Activated CD8-positive, alpha-beta memory T cell treated with anti-CD3 and anti-CD28 coated beads for 24 hours (primary cell): ENCODE measurements at places on chromosomes 16 and 17.

DNA sequence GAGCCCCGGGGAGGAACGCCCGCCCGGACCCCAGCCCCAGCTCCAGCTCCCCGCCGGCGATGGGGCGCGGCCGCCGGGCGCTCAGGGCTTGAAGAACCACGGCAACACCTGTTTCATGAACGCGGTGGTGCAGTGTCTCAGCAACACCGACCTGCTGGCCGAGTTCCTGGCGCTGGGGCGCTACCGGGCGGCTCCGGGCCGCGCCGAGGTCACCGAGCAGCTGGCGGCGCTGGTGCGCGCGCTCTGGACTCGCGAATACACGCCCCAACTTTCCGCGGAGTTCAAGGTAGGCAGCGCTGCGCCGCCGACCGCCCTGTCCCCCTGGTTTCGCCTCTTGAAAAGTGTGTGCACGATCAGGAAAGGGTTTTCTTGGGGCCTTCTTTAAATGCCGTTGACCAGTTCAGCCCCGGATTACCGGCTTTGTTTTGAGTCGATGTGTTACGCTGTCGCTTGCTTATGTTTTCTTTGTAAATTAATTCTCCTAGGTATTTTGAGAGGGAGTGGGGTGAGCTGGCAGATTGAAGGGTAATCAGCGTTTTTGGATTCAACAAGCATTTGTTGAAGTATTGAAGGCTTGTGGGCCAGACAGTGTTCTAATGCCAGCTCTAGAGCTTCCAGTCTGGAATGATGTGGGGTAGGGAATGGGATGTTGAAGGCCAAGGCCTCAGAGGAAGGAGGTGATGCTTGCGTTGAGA lies 681 bp downstream of the USP43 start:
- peak; percentile 64 for DNase-seq

DNA sequence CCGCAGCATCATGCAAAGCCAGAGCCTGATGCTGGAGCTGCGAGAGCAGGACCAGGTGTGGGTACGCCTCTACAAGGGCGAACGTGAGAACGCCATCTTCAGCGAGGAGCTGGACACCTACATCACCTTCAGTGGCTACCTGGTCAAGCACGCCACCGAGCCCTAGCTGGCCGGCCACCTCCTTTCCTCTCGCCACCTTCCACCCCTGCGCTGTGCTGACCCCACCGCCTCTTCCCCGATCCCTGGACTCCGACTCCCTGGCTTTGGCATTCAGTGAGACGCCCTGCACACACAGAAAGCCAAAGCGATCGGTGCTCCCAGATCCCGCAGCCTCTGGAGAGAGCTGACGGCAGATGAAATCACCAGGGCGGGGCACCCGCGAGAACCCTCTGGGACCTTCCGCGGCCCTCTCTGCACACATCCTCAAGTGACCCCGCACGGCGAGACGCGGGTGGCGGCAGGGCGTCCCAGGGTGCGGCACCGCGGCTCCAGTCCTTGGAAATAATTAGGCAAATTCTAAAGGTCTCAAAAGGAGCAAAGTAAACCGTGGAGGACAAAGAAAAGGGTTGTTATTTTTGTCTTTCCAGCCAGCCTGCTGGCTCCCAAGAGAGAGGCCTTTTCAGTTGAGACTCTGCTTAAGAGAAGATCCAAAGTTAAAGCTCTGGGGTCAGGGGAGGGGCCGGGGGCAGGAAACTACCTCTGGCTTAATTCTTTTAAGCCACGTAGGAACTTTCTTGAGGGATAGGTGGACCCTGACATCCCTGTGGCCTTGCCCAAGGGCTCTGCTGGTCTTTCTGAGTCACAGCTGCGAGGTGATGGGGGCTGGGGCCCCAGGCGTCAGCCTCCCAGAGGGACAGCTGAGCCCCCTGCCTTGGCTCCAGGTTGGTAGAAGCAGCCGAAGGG lies 24.2 kb downstream of the C1QTNF1 start:
- no peak for DNase-seq

- DNase-seq, result no peak
Measured at GRCh38 chr16:81198635-81199034, 39.9 kb upstream of the BCO1 start.

DNA sequence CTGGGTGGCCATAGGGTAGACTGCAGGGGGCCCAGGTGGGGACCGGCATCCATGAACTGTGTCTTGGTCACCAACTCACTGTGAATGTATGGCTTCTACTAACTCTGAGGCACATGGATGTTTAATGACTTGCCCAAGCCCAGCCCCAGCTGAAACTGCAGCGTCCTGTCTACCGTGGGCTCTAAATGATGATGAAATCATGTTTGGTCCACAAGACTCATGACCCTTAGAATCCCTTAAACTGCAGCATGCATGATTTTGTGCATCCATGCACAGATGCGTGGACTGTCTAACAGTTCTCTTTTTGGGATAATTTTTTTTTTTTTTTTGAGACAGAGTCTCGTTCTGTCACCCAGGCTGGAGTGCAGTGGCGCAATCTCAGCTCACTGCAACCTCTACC lies 32.4 kb upstream of the CREBBP start:
- DNase-seq, result no peak

GRCh38 chr16:87487361-87487924 lies 5.4 kb downstream of the ZCCHC14 start:
- no peak for DNase-seq

DNA sequence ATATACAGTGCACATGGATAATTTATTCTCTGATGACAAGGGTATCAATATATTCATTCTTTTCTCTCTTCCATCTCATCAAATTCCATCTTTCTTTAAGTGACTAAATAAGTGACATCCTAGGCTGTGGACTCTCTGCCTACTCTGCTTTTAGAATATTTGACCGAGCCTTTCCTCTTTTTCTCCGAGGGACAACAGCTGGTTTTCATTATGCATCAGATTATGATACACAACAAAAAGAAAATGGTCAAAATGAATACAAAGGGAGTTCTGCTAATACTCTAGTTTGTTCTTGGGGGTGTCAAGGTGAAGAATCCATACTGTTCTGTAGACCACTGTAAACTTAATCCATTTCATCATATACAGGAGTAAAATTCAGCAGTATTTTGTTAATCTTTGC lies 942.6 kb downstream of the KCNJ2 start:
- no peak for DNase-seq

DNA sequence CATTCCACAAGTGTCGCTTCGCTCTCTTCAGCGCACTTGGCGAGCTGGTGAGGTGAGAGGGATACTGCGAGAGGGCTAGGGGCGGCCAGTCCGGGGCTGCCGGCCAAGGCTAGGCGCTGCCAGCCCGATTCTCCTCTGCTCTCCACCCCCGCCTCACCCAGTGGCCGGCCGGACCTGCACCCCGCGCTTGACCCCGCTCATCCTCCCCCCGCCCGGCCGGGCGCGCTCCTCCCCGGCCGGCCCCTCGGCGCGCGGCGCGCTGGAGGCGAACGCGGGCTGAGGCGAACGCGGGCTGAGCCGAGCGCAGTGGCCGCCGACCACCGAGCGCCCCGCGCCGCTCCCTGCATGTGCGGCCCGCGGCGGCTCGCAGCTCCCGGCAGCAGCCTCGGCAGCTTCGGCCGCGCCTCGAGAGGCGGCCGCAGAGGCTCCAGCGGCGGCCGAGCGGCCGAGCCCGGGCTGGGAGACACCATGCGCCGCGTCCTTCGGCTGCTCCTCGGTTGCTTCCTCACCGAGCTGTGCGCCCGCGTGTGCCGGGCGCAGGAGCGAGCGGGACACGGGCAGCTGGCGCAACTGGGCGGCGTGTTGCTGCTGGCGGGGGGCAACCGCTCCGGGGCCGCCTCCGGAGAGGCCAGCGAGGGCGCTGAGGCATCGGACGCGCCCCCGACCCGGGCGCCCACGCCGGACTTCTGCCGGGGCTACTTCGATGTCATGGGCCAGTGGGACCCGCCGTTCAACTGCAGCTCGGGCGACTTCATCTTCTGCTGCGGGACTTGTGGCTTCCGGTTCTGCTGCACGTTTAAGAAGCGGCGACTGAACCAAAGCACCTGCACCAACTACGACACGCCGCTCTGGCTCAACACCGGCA lies at the start of gene SHISA9:
Gene SHISA9, plus strand, starts transcription at position 2 of the 865 bp plus-strand sequence.
- no peak for DNase-seq

DNA sequence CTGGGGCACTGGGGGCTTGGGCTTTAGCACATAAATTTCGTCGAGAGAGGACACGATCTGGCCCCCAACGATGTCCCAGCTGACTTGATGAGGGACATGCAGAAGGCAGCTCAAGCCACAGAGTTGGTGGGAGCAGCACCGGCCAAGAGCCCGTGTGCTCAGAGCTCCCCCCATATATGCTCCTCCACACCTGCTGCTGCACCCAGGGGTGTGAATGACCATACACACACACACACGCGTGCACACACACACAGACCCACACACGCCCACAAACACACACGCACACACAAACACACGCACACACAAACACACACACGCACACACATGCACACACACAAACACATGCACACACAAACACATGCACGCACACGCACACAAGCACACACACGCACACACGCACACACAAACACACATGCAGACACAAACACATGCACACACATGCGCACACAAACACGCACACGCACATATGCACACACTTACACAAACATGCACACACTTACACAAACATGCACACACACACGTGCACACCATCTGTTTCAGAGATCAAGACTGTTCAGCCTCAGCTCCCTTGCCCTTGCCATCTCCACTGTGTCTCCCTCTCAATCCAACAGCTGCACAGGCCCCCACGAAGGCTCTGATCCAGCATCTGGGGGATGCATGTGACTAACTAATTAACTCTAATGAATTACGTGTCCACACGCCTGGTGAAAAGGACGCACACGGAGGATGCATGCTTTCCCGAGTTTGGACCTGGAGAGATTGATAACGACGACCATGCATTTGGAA lies 85.6 kb upstream of the TNRC6C start:
- DNase-seq, result no peak

DNA sequence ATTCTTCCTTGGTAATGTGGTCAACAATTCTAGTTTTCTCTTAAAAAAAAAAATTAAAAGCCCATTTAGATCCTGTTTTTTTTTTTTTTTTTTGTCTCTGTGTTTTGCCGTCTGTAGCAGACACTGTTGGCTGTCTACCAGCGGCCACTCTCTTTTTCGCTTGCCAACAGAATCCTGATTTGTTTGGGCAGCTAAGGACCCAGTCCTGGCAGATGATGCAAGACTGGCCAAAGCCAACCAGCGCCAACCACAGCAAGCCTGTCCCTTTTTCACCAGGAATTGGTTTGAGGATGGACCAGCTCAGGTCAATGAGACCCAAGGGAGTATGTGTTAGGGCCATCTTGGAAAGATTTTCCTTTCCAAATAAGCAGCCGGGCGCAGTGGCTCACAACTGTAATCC lies 28.2 kb downstream of the ST3GAL2 start:
- no peak for DNase-seq

DNA sequence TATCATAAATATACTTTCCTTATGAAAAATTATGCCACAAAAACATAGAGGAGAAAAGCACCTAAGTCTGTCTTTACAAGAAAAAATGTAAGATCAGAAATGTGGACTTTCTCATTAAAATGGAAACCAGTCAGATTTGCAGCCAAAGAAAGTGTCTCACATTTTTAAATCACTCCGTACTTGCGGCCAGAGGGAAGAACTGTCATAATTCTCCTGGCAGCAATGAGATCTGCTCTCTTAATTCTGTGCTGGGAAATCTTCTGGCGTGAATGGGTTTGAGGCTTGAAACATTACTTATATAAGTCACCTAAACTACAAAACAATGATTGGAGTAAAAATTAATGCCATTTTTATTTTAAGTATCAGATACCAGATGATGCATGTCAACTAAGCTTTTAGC lies 10.7 kb downstream of the C16orf95 start:
- DNase-seq, result no peak

GRCh38 chr17:41116297-41116696 lies 1.9 kb downstream of the KRTAP4-11 start:
- no peak for DNase-seq

- DNase-seq, result peak; percentile 96
Measured at GRCh38 chr17:40355123-40355803, 9.3 kb downstream of the GJD3 start.

GRCh38 chr16:48161906-48162305 lies 6.1 kb upstream of the ABCC12 start:
- DNase-seq, result no peak

DNA sequence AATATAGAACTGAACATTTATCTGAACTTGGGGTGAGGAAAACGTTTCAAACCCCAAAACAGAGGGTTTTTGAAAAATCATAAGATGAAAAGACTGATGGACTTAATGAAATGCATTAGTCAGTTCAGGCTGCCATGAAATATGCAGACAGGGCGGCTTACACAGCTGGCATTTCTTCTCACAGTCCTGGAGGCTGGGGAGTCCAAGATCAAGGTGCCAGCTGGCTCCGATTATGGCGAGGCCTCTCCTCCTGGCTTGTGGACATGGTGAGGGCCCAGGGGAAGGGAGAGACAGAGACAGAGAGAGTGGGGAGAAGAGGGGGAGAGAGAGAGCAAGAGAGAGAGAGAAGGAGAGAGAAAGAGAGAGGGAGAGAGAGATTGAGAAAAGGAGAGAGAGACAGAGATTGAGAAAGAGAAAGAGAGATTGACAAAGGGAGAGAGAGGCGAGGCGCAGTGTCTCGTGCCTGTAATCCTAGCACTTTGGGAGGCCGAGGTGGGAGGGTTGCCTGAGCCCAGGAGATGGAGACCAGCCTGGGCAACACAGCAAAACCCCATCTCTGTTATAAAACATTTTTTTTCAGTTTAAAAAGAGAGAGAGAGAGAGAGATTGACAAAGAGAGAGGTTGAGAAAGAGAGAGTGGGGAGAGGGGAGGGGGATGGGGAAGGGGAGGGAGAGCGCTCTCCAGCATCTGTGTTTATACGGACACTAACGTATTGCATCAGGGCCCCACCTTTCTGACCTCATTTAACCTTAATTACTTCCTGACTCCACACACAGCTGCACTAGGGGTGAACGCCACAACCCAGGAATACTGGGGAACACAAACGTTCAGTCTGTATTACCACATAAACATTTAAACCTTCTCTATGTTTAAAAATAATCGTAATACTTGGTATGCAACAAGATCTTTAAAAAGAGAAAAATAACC lies 24.6 kb upstream of the RPH3AL start:
- no peak for DNase-seq
